ENCODE measurements at places on chromosomes 5 and 9. TPM values are rescaled to one million over a fixed set of nuclear protein-coding genes. Genes with fewer than 3 reads are reported as not detected.

GLDC gene
- 4.0 TPM for total RNA-seq

PCDHA9 gene
- 0.21 TPM for total RNA-seq

SLCO4C1 gene
- 0.90 TPM for total RNA-seq

NDST1 gene
- total RNA-seq: 142 TPM

SOHLH1 gene
- not detected for total RNA-seq

PHAX gene
- total RNA-seq: 46.2 TPM

COL15A1 gene
- total RNA-seq: 0.10 TPM

PCDHA8 gene
- 0.10 TPM for total RNA-seq

Data from Panc1 (cell line).